ENCODE measurements at places on chromosomes 16 and 17.

DNA sequence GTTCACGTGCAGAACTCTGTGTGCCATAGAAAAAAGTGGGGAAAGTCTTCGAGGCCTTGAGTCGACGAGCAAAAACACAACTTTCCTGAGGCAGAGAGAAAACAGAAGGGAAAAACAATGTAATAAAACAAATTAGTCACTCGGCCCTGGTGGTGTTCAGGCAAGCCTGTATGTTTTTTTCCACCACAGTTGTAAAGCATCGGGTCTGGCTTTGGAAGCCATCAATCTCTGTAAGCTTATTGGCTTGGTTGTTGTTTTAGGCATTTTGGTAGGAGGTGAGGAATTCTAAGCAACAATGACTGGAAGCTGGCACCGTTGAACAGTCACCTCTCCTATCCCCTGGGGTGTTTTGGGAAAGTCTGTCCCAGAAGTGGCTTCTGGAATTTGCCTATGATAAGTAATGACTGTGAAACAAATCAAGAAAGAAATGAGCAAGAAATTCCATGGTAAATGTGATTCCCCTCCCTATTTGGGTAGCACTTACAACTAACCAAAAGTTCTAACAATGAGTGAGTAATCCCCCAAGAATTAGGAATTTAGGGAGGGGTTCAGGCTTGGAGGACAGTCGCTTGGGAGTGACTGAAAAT, 2.8 kb downstream of the CDH13 start:
- DNase-seq, result no peak

DNA sequence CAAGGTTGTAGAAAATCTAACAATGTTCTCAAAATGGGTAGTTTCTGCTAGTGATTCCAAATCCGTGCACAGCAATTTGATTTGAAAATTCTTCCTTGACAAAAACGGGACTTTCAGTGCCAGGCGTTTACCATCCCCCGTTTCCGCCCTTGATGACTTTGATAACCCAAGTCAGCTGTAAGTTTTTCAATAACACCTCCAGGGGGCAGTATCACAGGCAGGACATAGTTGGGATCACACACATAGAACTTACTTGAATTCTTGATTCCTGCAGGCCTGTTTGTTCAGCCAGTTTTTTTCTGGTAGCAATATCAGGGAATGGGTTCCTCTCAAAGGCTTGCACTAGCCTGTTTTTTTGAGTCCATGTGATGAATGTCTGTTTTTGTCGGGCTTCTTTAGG, 5.6 kb downstream of the DUXB start:
- DNase-seq, result no peak

- no peak for DNase-seq
Measured at GRCh38 chr17:11074451-11074850, 166.6 kb upstream of the SHISA6 start.

GRCh38 chr16:72609066-72609465, 437.1 kb upstream of the PMFBP1 start:
- DNase-seq, result no peak

GRCh38 chr17:77853191-77853977, 105.1 kb upstream of the TNRC6C start:
- no peak for DNase-seq

GRCh38 chr16:21600031-21600773, 825 bp downstream of the METTL9 start:
- no peak for DNase-seq

DNA sequence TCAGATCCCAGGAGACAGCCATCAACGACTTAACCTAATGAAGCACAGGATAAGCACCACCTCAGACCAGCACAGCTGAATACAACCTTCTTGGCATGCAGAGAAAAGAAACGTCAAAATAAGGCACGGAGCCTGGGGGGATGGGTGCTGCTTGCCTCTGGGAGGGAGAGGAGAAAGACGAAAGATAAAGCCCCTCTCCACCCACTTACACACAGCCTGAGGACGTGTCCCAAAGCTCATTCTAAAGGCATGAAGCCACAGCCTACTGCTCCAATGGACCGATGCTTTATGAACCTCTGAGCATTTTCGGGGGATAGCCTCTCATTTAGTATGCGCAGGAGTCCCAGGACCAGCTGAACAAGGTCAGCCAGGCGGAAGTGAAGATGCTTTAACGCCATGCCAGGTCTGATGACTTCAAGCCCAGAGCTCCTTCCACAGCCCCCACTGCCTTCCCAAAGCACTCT, 31.1 kb downstream of the ST3GAL2 start:
- peak; percentile 32 for DNase-seq

DNA sequence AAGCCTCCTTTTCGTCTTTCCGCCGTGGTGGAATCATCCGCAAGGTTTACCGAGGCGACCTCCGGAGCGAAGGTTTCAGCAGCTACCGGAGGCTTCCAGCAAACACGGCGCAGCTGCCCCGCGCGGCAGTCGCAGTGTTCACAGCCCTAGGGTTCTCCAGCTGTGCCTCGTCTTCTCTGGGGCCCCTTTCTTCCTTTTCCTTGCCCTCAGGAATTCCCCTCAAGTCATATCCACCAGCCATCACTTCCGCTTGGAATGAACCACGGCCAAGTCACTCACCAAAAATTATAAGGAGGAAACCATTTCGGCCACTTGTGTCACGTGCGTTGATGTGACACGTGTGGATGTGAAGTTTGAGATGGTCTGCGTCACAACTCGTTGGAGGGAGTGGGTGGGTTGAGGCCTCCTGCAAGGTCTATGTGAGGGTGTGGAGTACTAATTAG, 636 bp upstream of the ERN1 start:
- DNase-seq, result no peak

DNA sequence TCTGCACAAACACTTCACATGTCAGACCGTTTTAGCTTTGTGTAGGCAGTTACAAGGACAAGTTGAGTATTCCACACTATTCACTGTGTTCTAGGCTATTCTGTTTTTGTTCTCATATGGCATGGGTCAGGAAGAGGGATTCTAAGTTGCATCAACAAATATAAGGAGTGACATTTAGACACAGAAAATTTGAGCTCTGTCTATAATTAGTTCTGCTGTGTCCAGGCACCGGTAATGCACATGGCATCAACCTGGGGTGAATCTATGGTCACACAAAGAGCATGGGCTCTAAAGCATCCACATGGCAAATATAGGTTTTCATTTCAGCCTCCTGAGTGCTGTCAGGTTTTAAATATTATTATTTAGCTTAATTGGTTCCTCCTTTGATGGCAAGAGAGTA, 130.4 kb upstream of the PMFBP1 start:
- no peak for DNase-seq

DNA sequence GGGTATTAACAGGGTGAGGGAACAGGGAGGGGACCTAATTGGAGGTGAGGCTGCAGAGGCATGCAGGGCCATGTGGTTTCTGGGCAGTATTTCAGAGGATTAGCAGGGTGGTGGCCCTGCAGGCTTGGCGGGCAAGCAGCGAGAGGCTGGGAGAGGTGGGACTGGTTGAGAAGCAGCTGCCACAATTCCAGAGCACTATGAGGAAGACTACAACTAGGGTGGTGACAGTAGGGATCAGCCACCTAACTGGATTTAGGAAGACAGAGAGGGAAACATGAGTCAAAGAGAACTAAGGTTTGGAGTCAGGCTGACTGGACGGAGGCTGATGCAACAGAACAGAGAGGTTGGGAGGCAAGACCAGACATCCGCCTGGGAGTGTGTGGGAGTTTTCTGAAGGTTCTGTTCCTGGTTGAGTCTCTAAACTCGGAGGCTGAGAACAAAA, 12.3 kb downstream of the ALOXE3 start:
- DNase-seq, result no peak

DNA sequence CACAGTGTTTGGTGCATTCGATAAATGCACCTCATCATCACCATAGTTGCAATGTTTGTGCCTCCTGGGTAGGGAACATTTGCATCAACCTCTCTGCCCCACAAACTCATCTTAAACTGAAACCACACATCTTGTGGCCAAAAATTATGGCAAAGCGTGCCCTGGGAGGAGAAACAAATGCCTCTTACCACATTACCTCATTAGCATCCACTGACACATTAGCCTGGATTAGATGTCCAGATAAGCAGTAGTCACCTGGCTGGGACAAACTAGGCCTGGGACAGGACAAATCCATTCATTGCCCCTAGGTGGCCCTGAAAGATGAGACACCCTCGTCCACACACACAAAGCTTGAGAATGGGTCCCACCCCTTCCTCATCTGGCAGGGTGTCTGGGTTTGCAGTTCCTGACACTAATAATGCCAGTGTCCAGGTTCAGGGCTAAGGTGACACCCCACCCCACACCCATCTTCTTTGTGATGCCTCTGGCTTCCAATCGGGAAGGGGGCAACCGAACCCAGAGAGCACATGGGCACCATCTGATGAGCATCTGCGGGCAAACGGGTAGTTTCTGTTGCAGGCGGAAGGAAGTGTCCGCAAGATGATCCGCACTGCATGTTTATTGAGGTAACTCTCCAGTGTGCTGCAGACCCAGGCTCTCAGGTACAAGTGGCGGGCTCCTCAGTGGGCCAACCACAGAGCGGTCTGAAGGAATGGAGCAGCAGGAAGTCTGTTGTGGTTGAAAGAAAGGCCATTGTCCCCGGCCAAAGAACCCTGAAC, 8.6 kb downstream of the XYLT1 start:
- DNase-seq, result no peak

DNA sequence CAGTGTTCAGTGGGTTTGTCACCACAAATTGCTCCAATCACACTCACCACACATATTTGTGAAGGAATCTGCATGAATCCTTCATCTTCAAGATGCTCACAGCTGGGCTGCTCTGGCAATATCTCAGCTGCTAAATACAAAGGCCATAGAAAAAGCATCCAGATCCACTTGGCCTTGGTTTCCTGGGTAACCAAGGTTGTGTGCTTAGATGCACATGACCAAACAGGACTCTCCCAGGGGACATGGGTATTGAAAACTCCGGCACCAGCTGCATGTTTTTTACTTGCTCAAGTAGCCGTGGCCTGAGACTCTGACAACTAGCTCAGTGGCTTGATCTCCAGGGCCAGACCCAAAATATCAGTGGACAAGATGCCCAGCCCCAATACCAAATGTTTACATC, 131.3 kb downstream of the CBLN1 start:
- peak; percentile 56 for DNase-seq

GRCh38 chr17:48868916-48869500, 23.6 kb upstream of the ATP5MC1 start:
- DNase-seq, result no peak

- no peak for DNase-seq
Measured at GRCh38 chr16:630815-631405, at the start of gene WFIKKN1. TSS of gene WFIKKN1 (plus strand) at chr16:630985. CDS start at chr16:631254, 269 bp downstream.

GRCh38 chr16:52657924-52658323, 111.0 kb upstream of the TOX3 start:
- DNase-seq, result no peak

GRCh38 chr16:64971171-64971570, 150.7 kb downstream of the CDH11 start:
- no peak for DNase-seq

DNA sequence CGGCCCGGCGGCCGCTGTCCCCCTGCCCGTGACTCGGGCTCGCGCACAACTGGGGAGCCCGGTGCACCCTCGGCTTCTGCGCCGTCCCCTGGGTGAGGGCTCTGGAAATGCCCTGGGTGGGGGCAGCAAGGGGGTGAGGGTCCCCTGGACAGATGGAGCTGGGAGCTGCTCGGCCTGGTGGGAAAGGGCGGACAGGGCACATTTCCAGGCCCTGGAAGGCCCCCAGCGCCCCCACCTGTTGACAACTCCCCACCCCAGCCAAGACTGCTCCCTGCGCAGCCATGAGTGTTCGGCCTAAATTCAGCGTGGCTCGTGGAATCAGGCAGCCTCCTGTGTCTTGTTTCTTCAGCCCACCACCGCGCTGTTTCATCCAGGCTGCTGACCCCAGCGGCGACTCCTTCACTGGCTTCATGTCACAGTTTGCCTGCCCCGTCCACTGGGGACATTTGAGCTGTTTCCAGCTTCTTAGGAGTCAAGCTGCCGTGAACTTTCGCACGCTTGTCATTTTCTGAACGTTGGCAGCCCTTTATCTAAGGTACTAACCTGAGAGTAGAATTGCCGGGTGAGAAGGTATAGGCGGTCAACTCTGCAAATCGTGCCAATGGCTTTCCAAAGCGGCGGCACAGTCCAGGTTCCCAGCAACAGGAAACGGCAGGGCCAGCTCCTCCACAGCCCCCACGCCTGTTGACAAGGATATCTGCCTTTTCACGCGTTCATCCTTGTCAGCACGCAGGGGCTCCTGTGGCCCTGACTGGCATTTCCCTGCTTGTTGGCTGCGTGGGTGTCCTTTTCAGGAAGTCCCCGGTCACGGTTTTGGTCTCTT, 895 bp downstream of the UTS2R start:
- DNase-seq, result no peak

- DNase-seq, result no peak
Measured at GRCh38 chr16:88599092-88599733, 29.0 kb downstream of the ZC3H18 start.

GRCh38 chr17:50359005-50359699, 13.2 kb downstream of the XYLT2 start:
- no peak for DNase-seq

GRCh38 chr16:81005610-81006161, 999 bp downstream of the CMC2 start:
- no peak for DNase-seq

GRCh38 chr16:15648135-15648730, 1.8 kb upstream of the NDE1 start:
- no peak for DNase-seq

Measured in NCI-H2171 (cell line).